ENCODE measurements at places on chromosomes 13 and 19.

GRCh38 chr13:27140060-27140459 is 31.6 kb downstream of the USP12 start:
- no peak for DNase-seq

GRCh38 chr19:45403781-45404556 is 900 bp downstream of the PPP1R13L start:
- no peak for DNase-seq

- no peak for DNase-seq
Observed at GRCh38 chr13:103410002-103410401, 343.8 kb upstream of the SLC10A2 start.

- DNase-seq, result no peak
Observed at GRCh38 chr13:97468331-97468730, 34.4 kb downstream of the RAP2A start.

DNA sequence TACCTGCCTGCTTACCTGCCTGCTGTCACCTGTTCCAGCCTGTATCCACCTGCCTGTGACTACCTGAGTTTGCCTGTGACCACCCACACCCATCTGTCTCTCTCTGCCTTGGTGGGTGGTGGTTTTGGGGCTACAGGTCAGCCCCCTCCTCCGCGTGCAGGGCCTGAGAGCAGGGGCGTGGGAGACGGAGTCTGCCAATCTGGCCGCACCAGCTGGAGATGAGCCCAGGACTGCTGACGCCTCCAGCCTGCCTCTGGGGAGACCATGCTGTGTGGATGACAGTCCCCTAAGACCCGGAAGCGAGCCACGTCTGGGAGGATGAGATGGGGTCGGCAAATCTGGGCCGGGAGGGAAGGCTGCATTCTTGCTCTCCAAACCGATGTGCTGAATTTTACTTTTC is 15.9 kb upstream of the KCTD15 start:
- DNase-seq, result no peak

- no peak for DNase-seq
Observed at GRCh38 chr13:59780058-59780457, 383.7 kb downstream of the DIAPH3 start.

DNA sequence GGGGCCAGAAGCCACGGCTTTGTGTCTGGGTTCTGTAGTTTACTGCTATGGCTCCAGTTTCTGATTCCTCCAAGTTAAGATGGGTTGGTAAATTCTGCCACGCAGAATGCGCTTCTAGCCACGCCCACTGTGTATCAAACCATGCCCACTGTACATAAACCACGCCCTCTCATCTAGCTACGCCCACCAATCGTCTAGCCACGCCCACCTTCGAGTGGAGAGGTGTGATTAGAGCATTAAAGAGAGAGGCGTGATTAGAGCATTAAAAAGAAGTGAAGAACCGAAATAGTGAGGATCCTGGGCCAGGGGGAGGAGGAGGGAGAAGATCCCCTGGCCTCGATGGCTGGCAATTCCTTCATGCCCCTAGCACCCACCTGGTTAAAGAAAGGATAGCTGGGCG is 43.7 kb upstream of the ADGRE5 start:
- DNase-seq, result no peak

DNA sequence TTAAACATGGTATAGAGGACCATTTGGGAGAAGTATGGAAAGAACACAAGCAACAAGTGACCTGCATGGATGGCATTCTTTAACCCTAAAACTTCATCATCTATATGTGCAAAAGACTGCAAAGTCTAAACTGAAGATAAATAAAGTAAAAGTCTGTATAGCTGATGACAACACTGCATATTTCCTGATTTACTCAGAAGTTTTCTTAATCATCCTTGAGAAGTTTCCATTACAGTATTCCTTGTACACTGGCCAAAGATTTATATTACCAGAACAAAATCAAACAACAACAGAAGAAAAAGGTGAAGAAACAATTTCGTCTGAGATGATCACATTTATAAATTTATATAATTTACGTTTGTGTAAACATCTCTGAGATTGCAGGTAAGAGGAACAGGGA is 805.7 kb downstream of the PCDH9 start:
- peak; percentile 41 for DNase-seq

DNA sequence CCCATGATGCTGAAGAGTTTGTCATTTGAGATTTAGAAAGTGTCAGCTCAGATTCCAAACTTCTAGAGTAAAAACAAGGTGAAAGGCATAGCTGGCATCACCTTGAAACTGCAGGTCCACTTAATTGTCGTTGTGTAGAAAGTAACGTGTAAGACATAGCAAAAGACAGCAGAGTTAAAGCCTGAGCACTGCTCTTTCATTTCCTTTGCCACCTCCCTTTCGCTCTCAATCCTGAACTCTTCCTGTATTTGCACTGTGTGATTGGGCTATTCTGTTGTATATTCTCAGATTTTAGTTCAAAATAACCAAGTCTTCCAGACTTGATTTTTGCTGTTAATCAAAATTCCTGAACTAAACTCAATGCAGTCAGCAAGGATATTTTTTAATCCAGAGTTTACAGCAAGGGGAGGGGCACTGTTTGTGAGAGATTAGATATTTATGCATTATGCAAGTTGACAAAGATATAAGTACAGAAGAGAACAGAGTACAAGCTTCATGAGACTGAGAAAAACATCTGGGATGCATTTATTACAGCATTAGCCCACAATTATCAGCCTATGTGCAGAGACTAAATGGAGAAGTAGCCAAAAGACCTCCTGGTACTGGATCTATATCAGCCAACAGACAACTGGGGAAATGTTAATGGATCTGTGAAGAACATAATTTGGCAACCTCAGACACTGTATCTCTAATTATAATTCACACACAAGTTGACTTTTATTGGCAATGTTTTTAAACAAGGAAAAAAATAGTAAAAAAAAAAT is 328.6 kb downstream of the SUCLA2 start:
- DNase-seq, result no peak

Measured in amniotic stem cell (primary cell).